ENCODE measurements at places on chromosomes 5 and 9. TPM values are rescaled to one million over a fixed set of nuclear protein-coding genes. Genes with fewer than 3 reads are reported as not detected.

SPINK4 gene
- not detected for total RNA-seq

ERAP2 gene
- total RNA-seq = 135 TPM

GPR151 gene
- not detected for total RNA-seq

CKMT2 gene
- total RNA-seq = not detected

ATOX1 gene
- total RNA-seq = 56.5 TPM

EFNA5 gene
- 0.23 TPM for total RNA-seq

SERF1A gene
- 5.0 TPM for total RNA-seq

SLC6A19 gene
- total RNA-seq = not detected

PCDHB11 gene
- not detected for total RNA-seq

MAST4 gene
- total RNA-seq = 14.3 TPM

C9orf153 gene
- total RNA-seq = 0.25 TPM

SERINC5 gene
- 70.9 TPM for total RNA-seq

RANBP3L gene
- total RNA-seq = not detected

EIF4E1B gene
- total RNA-seq = not detected

TMEM174 gene
- total RNA-seq = not detected

LCN6 gene
- total RNA-seq = not detected

FAM170A gene
- not detected for total RNA-seq

ZCCHC10 gene
- 33.9 TPM for total RNA-seq

PCDHA12 gene
- total RNA-seq = not detected

PPWD1 gene
- total RNA-seq = 66.8 TPM

CCNH gene
- total RNA-seq = 57.9 TPM

ORM2 gene
- not detected for total RNA-seq

FGD3 gene
- total RNA-seq = 106 TPM

PCDHGA5 gene
- total RNA-seq = 0.55 TPM

TNC gene
- 0.14 TPM for total RNA-seq

ANXA2R gene
- total RNA-seq = 26.2 TPM

APC gene
- 24.5 TPM for total RNA-seq

SPATA31C1 gene
- not detected for total RNA-seq

SPACA9 gene
- 1.3 TPM for total RNA-seq

CDH9 gene
- not detected for total RNA-seq

DOCK2 gene
- 303 TPM for total RNA-seq

FAM200C gene
- total RNA-seq = 1.0 TPM

TSSK1B gene
- total RNA-seq = not detected

HTR1A gene
- total RNA-seq = not detected

SLC4A9 gene
- not detected for total RNA-seq

CARTPT gene
- not detected for total RNA-seq

ANKRD33B gene
- total RNA-seq = 5.7 TPM

CDC14B gene
- 1.0 TPM for total RNA-seq

NMRK1 gene
- 16.3 TPM for total RNA-seq

MORN5 gene
- total RNA-seq = not detected

LRRC14B gene
- total RNA-seq = not detected
